Activated naive CD4-positive, alpha-beta T cell treated with anti-CD3 and anti-CD28 coated beads, Interleukin-2, amount 50 U/mL, for 72 hours (primary cell): ENCODE measurements at places on chromosomes 2 and 18. TPM values are rescaled to one million over a fixed set of nuclear protein-coding genes. Genes with fewer than 3 reads are reported as not detected.

CBLN2 gene
- not detected for total RNA-seq

GRCh38 chr18:41881285-41881684, 73.7 kb upstream of the PIK3C3 start:
- DNase-seq, result no peak

GRCh38 chr2:8858264-8858663, 20.9 kb upstream of the KIDINS220 start:
- DNase-seq, result no peak

- no peak for DNase-seq
Observed at GRCh38 chr2:208311954-208312353, 45.9 kb downstream of the PIKFYVE start.

DNA sequence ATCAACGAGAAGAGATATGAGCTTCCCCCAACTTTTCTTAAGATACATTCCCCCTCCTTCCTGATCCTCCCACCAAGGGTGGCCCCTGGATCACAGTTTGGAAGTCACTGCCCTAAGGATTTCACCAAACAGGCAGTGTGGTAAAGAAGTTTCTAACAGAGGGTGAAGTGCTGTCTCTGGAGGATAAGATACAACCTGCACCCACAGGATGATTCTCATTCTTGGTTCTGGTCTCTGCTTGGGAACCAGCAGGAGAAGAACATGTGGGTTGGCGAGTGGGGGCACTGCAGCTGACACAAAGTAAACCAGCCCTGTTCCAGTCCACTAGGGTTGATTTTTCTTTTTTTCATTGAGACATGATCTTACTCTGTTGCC, 9.3 kb downstream of the NFE2L2 start:
- DNase-seq, result no peak
